Hematopoietic multipotent progenitor cell treated with erythropoietin and hydrocortisone succinate and interleukin-3 and kit ligand, for 17 days (in vitro differentiated cells): ENCODE measurements at places on chromosomes 11 and 22.
A peak's percentile ranks its signal among the peaks of the same experiment; 100 is the strongest.

DNA sequence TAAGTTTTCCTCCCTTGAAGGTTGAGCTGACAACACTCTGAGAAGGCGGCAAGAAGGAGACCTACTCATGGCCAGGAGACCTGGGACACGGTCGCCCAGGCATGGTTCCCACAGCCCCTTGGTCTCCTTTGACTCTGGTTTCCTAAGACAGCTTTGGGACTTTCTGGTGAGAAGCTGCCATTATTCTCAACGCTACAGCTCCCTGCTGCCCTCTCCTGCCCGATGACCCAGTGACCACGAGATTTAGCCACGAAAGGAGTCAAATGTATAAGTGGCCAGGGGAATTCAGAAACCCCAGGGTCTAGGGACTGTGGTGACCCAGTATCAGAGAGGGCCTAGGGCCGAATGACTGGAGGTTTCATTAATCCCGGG, 699 bp upstream of the SDF2L1 start:
- no peak for DNase-seq

- DNase-seq, result peak; percentile 54
Observed at GRCh38 chr11:5235364-5236095, 1.2 kb upstream of the HBD start.

- peak; percentile 42 for DNase-seq
Observed at GRCh38 chr11:3796346-3796745, 1.0 kb downstream of the NUP98 start.

DNA sequence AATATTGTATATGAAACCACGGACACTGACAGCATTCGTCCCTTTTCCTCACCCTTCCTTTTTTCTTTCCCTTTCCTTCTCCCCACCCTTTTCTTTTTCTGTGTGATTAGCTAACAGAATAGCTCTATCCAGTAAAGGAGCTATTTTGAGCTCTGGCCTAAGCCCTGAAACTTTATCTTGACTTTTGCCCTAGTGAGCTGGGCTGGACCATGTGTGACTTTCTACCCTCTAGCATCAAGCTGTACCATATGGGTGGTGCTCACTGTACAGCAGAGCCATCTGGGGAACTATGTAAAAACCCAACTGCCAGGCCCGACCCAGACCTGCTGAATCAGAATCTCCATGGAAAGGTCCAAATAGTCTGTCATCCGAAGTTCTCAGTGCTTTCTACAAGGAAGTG, 21.9 kb upstream of the PANX1 start:
- no peak for DNase-seq

GRCh38 chr11:121318848-121319834, 26.6 kb downstream of the SC5D start:
- DNase-seq, result no peak

- no peak for DNase-seq
Observed at GRCh38 chr11:121928597-121929580, 187.1 kb downstream of the BLID start.

GRCh38 chr11:29119707-29120618, 896.9 kb downstream of the KCNA4 start:
- DNase-seq, result no peak

GRCh38 chr11:86715611-86716010, 43.2 kb upstream of the ME3 start:
- DNase-seq, result no peak

DNA sequence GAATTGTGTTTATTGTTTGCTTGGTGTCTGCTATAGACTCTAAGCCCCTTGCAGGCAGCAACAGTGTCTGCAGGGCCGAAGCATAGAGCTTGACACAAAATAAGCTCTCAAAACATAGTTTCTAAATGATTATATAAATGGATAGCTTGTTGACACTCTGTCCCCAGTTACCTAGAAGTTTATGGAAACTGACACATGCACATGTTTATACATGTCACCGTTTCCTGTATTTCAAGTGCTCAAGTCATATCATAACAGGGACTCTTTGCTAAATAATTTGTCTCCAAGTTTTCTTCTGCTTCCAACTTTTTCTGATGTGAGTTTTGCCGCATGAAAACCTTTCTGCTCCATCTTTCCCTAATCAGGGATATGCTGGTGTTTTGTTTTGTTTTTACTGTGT, 3.7 kb upstream of the OR6X1 start:
- no peak for DNase-seq

DNA sequence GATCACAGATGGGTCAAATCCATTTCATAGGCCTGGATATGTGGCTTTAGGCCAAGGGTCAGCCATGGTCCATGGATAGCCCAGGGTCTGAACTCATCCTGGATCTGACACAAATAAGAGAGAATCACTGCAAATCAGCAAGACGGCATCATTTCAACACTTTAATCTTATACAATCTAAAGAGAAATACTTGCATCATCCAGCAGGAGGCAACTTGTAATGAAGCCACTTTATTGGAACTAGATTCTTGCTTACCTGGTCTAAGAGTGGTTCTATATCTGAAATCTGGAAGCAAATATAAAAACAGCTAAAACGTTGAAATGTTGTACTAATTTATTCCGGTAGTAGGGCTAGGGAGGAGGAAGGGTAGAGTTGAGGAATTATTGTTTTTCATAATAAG, 870.1 kb downstream of the JRKL start:
- no peak for DNase-seq

- no peak for DNase-seq
Observed at GRCh38 chr11:125402435-125402834, 93.6 kb downstream of the FEZ1 start.

DNA sequence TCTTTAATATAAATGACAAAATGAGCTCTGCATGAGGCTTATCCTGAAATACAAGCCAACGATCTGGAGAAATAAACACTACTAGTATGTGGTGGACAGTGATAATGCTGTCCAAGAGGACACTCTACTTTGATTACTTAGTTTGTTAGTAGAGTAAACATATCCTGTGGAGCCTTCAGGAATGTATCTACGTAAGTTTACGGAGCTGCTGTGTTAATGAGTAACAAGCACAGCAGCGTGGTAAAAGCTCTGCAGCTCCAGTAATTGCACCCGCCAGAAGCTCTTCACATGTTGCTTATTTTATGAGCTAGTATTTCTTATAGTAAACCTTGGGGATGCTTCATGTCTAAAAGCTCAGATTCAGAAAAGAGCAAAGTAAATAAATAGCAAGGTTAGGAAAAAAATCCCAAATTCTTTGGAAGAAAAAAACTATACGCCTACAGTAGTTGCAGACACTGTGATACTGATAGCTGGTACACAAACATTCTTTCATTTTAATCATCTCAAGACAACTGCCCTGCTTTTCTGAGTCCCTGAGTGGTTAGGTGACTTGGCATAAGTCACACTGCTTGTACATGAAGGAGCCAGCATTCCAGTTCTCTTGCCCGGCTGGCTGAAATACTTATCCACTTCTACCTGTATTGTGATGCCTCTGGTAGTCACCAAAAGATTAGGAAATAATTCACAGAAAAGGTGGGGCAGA, 32.7 kb upstream of the CCDC34 start:
- no peak for DNase-seq

DNA sequence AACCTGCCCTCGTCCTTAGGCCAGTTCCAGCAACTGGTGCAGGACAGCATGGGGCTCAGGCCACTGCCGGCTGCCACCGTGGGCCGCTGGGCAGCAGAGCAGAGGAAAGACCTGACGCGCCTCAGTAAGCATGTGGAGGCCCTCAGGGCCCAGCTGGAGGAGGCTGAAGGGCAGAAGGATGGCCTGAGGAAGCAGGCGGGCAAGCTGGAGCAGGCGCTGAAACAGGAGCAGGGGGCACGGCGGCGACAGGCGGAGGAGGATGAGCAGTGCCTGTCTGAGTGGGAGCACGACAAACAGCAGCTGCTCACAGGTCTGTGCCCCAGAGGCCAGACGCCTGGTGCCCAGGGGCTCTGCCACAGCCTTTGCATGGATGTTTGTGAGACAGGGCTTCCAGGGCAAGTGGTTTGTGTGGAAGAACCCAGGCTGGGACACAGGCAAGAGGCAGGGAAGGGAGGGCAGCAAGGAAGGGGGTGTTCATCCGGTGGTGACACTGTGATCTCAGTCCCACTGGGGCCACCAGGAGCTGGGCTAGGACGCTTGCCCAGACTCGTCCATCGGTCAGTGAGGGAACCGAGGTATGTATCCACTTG, 13.9 kb downstream of the CCDC157 start:
- DNase-seq, result no peak

GRCh38 chr11:19810852-19811251, 98.2 kb downstream of the NAV2 start:
- DNase-seq, result no peak

DNA sequence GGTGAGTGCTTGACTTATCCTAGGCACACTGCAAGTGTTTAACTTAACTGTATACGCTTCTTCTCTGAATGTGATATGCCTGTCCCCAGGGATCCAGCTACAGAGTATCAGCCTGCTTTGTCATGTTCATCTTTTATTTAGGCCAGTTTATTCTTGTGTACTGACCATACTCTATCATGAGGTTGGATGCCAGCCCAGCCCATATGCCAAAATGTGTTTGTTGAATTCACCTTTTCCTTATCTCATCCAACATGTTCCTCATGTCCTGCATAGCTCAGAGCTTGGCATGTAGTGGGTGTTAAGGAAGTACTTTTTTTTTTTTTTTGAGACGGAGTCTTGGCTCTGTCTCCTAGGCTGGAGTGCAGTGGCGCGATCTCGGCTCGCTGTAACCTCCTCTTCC, 116.2 kb downstream of the NCAM1 start:
- no peak for DNase-seq

DNA sequence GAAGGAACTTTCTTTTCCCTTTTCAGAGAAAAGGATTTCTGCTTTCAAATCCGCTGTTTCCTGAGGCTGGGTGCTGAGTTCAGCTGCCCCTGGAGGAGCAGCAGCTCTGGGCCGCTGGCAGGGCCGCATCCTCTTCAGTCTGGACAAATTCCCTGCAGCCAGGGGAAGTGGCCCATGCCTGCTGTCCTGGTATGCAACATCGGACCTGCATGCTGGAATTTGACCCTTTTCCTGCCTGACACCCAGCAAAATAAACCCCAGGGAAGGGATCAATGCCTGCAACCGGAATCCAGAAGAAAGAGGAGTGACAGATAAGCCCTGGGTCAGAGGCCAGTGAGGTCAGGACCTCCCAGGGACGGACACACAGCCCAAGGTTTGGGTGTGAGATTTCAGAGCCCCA, 54.1 kb upstream of the LINC01488 start:
- no peak for DNase-seq

GRCh38 chr11:3669128-3669527, 2.1 kb downstream of the CHRNA10 start:
- no peak for DNase-seq

- no peak for DNase-seq
Observed at GRCh38 chr11:124583781-124584180, 14.0 kb downstream of the OR8A1 start.

DNA sequence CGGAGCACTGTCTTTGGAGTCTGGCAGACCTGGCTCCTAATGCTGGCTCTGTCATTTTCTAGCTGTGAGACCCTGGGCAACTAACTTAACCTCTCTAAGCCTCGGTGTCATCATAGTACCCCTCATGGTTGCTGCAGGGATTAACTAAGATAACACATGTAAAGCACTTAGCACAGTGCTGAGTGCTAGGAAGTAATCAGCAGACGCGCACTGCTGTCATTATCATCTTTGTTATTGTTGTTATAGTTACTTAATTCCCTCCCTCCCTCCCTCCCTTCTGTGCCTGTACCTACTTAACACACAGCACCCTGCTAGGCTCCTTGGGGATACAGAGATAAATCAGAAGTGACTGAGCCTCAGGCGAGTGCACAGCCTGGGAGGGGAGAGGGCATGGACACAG, 104.7 kb upstream of the PITPNB start:
- DNase-seq, result no peak

- no peak for DNase-seq
Observed at GRCh38 chr11:74278721-74279161, 32.7 kb downstream of the P4HA3 start.

DNA sequence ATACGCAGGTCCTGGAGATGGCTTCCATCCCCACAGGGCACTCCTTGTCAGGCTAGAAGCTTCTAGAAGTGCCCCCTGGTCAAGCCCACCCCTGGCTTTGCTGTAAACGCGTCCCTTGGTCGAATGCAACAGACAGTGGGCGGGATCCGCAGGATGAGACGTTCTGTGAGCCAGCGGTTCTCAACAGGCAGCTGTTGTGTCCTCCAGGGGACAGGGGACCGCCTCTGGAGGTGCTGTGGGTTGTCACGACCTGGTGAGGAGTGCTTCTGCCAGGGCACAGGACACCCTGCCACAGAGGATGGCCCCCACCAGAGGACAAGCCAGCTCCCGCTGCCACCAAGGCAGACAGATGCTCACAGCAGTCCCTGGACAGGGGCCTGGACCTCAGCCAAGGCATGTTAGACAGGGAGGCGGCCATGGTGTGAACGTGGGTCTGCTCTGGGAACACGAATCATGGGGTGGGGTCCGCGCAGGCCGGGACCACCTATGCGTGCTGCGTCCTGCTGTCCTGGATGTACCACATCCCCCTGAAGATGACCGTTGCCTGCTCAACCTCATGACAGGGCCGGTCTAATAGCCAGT, 11.7 kb downstream of the CRELD2 start:
- no peak for DNase-seq

DNA sequence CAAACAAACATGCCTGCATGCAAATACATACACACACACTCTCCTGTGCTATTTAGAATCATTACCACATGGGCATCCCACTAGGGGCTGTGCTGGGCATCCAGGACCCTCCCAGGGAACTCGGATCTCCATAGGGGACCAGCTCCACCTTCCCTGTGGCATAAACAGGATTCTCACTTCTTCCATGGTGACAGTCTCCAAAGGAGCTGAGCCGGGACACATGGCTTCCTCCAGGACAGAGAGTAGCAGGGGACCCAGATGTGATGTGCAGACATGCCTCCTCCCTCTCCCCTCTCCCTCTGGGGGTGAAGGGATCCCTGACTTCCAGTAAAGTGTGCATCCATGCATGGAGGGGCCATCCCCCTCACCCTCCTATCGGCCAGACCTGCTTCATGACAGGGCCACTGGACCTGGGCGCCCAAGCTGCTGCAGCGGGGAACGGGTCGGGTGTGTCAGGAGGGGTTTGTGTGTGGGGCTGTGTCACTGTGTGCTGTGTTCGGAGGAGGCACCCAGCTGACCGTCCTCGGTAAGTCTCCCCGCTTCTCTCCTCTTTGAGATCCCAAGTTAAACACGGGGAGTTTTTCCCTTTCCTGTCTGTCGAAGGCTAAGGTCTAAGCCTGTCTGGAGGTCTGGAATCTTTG, 33.4 kb downstream of the IGLL5 start:
- no peak for DNase-seq

DNA sequence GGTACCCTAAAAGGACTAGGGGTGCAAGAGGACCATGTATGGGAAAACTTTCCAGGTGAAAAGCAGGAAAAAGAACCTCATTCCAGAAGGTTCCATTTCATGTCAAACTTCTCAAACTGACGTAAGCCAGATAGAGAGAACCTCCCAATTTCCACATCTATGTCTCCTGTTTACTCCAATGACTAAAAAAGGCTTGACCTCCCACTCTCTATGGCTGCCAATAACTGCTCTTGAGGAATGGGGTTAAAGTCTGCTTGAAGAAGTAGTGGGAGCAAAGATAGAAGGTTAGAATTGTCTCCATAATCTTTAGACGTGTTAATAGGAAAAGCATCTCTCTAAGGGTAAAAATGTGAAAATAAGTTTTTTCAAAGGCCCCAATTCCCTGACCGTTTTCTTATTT, 38.0 kb downstream of the DCUN1D5 start:
- DNase-seq, result no peak

- DNase-seq, result no peak
Observed at GRCh38 chr11:78292109-78292803, 103.5 kb downstream of the USP35 start.
